AG04450 (cell line): ENCODE measurements at places on chromosomes 3 and 15. TPM values are rescaled to one million over a fixed set of nuclear protein-coding genes. Genes with fewer than 3 reads are reported as not detected.

GRCh38 chr15:46251903-46252302 lies 617.1 kb downstream of the SQOR start:
- DNase-seq, result no peak

GRCh38 chr3:115960799-115961198 lies 337.5 kb downstream of the GAP43 start:
- DNase-seq, result no peak

DNA sequence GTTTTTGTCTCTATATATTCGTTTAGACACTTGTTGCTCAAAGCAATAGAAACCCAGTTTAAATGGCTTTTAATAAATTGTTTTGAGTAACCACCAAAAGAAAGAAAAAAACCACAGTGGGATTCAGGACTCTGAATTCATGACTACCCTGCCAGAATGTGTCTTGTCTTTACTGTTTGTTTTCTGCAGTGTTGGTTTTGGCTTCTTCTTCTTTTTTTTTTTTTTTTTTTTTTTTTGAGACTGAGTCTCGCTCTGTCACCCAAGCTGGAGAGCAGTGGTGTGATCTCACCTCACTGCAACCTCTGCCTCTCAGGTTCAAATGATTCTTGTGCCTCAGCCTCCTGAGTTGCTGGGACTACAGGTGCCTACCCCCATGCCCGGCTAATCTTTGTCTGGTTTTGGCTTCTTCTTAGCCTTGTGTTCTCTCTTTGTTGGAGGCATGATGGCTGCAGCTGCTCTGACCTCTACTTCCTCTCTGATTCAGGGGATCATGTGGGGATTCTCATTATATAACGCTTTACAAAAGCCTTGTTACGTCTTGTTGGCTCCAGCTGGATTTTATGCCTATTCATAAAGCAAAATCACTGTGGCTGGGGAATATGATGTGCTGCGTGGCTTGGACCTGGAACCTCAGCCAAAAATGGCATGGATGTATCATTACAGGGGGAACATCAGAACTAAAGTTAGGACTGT lies 54.0 kb downstream of the PLS1 start:
- no peak for DNase-seq

- no peak for DNase-seq
These were observed 36.6 kb upstream of the UBL7 start for GRCh38 chr15:74497584-74497983.

FANCD2OS gene
- polyA plus RNA-seq, result not detected in 2 replicates

KBTBD13 gene
- not detected in 2 replicates for polyA plus RNA-seq

IGDCC3 gene
- 0.11 and 0.16 TPM in 2 replicates for polyA plus RNA-seq

CILP gene
- polyA plus RNA-seq, result 0.52 and 0.61 TPM in 2 replicates

DNA sequence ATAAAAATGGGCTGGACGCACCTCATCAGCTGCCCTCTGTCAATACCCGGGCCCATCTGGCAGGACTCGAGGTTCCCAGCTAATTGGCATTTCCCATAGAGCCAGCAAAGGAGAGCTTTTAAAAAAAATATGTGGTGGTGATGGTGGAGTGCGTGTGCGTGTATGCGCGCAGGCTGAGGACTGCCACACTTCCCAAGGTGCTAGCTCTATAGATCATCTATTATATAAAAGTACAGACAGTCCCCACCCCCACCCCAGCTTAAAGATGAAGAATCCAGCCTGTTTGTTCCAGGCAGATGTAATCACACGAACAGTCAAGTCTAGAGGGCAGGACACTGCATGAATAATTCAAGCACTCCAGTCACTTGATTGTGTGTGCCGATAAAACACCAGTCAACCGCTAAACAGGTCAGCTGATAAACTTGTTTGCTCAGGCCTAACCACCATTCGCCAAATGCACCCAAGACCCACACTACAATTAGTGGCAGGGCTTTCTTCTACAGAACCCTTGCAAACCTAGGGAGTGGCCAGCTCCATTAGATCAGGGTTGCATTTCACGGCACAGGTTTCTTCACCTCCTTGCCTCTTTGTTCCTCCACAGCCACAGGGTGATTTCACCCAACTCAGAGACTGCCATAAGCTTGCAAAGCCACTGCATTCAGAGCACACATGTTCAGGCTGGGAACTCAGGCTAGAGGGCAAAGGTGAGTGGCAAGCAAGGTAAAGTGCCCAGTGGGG lies 5.8 kb downstream of the TLE3 start:
- DNase-seq, result no peak

DNA sequence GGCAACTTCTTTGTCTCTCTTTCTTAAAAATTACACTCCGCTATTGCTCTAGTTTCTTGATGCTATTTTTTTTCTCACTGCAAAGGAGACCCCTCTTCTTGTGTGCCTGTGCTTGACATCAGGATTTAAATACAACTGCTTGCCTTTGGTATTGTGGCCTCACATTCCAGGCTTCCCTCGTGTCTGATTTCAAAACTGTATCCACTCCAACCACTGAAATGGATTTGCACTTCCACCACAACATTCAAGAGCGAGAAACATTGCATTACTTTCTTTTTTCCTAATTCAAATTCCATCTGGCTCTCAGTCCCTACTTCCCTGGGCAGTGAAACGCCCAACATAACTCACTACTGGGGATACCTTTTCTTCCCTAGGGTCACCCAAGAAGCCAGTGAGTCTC lies 50.4 kb upstream of the PXYLP1 start:
- DNase-seq, result no peak

LDHAL6B gene
- not detected in 2 replicates for polyA plus RNA-seq

DNA sequence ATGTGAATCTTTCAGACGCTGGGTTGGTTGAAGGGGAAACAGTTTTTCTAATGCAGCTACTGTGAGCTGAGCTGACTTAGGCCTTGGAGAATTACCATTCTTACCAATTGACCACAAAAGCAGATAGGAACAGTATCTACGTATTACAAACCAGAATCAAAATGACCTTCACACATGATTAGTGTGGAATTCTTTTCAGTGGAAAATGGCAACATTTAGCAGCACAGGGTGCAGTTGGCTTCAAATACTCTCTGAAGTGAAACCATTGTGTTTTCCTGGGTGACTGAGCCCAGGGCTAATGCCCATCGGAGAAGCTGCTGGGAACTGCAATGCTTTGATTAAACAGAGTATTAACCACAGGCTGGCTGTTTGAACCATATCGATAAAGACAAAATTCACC lies 40.2 kb upstream of the GOLGA8J start:
- DNase-seq, result no peak

DNA sequence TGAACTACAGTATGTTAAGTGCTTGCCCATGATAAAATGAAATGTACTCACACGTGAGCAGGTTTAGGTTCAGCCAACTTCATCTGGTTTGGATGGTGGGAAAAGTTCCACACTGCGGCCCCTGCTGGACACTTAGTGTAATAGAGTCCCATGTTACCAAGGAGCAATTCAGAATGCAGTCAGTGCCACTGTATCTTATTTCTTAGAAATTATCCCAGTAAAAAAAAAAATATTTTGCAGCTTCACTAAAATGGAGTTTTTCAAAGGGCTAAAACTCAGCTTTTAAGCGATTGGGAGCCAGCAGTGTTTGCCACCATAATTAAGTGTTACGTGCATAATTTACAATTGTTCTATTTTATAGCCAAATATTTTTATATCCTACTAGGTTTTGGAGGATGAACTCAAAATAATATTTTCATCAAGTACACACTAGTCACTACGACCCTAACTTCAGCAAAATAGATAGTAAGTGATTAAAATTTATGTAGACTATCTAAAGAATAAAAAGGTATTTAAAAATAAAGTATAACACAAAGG lies 371.7 kb upstream of the GBE1 start:
- DNase-seq, result peak; percentile 24

ADGRG7 gene
- polyA plus RNA-seq, result not detected in 2 replicates

CMTM7 gene
- 17.3 and 17.7 TPM in 2 replicates for polyA plus RNA-seq

- no peak for DNase-seq
These were observed 32.5 kb downstream of the TM4SF4 start for GRCh38 chr3:149506965-149507364.

GRCh38 chr3:135895106-135895733 lies 70.3 kb upstream of the PPP2R3A start:
- peak; percentile 39 for DNase-seq

DNA sequence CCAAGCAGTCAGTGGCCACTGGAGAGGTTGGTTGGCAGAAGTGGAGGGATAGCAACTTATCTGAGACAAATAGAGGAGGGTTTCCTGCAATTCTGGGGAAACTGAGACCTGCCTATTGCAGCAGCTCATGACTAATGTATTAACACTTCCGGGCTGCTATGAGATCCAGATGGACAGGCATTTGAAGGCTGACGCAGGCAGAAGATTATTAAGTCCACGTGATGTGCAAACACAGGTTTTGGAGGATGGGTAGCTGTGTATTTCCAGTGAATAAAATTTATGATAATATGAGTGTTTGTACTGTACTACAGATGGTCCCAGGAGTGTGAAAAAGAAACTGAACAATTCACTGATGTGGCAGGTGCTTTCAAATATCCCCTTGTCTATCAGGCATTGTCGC lies 28.5 kb upstream of the CFAP161 start:
- DNase-seq, result no peak

DNA sequence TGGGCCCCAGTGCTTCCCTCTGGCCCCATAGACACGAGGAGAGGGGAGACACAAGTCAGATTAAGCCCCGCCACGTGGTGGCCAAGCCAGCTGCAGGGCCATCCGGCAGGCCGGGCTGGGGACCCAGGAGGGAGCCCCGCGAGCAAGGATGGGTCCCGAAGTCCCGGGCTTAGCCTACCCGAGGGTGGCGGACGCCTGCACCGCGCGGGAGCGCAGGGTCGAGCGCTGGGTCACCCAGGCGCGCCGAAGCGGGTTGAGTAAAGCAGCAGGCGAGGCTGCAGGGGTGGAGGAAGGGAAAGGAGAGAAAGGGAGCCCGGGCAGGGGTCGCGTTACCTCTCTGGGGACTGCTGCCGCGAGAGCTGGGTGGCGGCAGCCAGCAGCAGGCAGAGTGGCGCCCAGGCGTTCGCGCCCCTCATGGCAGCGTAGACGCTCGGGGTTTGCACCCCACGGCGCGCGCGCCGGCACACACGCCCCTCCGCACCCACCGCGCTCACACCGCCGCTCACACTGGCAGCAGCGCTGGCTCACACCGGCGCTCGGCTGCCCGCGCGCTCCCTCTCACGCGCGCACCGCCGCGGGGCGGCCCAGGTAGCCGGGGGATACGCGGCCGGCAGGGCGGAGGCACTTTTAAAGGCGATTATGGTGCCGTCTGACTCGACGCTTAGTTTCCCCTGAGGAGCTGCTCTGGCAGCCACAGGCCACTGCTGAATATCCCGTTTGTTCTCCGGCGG lies at the start of gene PCOLCE2:
PCOLCE2 (minus strand) TSS at position 603 of the 731 bp plus-strand sequence; CDS start at position 416, 187 bp downstream.
- no peak for DNase-seq

DNA sequence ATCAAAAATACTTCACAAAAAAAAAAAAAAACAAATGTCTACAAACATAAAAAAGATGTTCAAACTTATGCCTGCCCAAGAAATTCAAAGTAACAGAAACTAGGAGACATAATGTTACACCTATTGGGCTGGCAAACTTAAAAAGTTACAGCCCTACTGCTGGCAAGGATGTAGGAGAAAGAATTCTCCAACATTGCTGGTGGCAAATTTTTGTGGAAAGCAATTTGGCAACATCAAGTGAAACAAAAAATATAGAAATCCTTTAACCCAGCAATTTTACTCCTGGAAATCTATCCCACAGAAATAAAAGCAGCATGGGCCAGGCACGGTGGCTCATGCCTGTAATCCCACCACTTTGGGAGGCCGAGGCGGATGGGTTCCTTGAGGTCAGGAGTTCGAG lies 73.2 kb downstream of the STAG1 start:
- no peak for DNase-seq

SI gene
- polyA plus RNA-seq, result not detected in 2 replicates

DNA sequence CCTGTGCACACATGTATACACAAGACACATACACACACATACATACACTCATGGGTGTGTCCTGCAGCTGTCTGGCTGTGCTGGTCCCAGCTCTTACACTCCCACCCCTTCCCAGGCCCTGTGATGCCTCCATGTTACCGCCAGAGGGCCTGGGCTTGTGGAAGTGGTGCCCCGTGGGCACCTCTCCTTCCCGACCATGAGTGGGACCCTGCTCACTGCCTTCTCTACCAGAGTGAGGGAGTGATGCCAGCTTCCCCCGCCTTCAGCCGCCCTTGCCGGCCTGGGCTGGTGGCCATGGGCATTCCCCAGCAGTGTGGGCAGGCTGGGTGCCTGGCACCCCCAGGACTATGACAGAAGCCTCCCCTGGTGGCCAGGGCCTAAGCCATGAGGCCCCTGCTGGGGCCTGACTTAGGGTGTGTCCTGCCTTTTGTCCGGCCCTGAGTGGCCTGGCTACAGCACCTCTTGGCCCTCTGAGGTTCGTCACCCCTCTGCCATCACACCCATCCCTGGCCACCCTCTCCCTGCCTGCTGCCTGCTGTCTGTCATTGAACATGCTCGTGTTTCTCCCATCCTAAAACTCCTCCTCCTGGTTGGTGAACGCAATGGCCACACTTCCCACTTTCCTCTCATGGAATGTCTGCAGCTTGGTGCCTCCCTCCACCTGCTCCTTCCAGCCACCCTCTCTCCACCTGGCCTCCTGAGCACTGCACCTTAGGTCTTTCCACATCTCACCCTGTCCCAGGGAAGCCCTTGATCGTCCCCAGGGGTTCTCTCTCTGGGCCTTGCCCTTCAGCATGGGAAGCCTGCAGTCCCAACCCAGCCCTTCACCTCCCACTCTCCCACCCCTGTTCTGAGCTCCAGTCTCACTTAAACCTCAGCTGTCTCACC lies 14.6 kb downstream of the HDAC11 start:
- DNase-seq, result no peak

DNA sequence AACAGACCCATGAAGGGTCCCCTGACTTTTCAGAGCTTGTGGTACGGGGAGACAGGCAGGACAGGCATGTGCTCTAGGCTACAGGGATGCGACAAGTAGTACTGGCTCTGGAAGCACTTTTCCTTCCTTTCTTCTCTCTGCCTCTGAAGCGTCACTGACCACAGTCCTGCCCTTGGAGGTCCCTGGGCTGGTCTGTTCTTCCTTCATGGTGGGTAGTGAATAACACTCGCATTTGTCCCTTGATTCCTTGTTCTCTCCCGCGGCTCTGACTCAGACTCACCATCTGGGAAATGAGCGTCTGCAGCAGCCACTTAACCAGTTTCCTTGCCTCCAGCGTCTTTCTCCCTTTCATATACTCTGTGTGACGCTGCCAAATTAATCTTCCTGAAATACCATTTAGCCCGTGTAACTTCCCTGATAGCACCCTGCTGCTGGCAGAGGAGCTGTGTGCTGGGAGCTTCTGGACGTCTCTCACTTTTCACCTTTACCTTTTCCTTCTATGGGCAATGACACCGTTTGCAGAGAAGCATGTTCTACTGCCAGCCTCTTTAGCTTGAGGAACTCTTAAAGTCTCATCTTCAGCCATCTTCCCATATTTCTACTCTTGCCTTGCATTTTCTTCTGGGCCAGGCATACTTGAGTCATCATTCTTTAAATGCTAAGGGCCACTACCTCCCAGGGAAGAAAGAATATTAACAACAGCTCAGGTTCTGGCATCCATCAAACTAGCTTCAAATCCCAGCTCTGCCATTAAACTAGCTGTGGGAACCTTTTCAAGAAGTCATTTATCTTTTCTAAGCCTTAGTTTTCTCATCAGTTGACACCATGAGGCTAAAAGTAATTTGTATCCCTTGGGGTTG lies 33.6 kb downstream of the TMEM45A start:
- no peak for DNase-seq

- no peak for DNase-seq
These were observed 207.9 kb upstream of the SLC2A2 start for GRCh38 chr3:171234298-171235010.
